NCI-H460 (cell line): ENCODE measurements at places on chromosomes 7 and 10.

- DNase-seq, result no peak
These were observed 71.1 kb upstream of the ADGRA1 start for GRCh38 chr10:133016493-133017202.

DNA sequence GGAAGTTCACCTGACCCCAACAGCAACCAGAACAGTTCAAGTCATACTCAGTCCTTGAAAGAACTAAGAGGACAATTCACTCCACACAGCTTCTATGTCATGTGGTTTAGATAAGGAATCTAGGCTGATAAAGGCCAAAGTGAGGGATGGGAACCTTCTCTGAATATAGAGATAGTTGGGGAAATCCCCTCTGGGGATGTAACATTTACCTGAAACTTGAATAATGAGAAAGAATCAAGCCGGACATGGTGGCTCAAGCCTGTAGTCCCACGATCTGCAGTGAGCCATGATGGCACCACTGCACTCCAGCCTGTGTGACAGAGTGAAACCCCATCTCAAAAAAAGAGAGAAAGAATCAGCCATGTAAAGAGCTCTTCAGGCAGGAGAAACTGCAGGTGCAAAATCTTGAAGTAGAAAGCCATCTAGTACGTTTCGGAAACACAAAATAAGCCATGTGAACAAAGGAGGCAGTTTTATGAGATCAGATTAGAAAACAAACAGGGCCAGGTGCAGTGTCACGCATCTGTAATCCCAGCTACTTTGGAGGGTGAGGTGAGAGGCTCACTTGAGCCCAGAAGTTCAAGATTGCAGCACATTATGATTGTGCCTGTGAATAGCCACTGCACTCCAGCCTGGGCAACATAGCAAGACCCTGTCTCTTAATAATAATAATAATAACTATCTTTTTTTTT, 4.5 kb upstream of the DNMBP start:
- DNase-seq, result no peak

DNA sequence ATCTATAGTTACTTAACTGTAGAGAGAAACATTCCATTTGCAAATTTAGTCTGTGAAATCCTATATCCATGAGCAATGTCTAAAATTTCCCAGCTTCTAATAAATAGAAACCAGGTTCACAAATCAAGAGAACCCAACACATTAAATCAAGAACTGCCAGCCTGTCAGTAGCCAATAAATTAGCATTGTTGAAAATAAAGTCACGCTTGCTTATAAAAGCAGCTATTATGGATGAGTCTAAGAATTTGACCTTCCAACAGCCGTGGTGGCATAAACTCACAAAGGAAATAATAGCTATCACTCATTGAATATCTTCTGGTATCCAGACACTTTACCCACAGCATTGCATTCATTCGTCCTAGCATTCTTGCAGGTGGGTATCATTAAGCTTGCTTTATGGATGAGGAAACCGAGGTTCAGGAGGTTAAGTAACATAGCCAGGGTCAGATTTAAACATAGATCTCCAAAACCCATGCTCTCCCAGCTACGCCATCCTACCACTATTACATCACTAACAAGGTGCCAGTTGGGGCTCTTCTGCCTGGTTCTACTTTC, 260.1 kb upstream of the YAE1 start:
- no peak for DNase-seq

GRCh38 chr10:76922666-76923065, 714.9 kb downstream of the KCNMA1 start:
- DNase-seq, result no peak

DNA sequence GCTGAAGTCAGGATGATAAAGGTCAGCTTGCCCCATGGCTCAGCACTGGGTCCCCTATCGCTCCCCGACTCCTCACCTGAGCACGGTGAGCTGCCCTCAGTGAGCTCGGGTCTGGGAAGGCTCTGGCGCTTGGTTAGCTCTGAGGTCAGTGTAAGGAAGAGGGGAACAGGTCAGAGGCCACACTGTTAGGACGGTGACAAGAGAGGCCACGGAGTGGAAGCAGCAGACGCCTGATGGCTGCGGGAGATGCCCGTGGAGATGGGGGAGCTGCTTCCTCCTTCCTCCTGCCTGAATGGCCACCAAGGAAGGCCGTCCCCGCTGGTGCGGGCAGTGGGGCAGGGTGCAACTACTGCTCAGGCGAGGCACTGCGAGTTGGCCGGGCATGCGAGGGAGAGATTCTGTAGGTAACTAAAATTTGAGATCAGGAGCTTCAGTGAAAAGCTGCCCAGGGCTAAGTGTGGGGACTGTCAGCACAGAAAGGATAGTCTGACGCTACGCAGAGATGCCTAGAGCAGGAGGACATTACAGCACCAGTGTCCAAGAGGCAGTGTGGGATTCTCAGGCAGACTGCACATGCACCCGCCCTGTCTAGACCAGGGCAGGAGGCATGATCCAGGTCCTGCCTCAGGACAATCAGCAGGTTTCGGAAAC, 231.3 kb upstream of the GRB10 start:
- DNase-seq, result no peak

DNA sequence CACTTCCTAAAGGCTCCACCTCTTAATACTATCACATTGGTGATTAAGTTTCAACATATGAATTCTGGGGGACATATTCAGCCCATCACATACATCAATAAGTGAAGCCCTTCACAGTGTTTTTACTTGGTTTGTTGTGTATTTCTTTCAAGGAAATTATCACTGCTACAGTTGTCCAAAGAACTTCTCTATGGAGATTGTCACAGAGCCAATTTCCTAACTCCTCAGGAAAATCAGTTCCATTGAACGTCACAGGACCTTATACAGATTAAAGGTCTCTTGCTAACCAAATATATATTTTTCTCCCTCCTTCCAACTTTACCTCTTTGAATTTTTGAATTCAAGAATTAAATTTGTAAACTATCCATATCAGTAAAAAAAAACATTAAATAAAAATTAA, 114.3 kb downstream of the LRRN3 start:
- DNase-seq, result no peak

DNA sequence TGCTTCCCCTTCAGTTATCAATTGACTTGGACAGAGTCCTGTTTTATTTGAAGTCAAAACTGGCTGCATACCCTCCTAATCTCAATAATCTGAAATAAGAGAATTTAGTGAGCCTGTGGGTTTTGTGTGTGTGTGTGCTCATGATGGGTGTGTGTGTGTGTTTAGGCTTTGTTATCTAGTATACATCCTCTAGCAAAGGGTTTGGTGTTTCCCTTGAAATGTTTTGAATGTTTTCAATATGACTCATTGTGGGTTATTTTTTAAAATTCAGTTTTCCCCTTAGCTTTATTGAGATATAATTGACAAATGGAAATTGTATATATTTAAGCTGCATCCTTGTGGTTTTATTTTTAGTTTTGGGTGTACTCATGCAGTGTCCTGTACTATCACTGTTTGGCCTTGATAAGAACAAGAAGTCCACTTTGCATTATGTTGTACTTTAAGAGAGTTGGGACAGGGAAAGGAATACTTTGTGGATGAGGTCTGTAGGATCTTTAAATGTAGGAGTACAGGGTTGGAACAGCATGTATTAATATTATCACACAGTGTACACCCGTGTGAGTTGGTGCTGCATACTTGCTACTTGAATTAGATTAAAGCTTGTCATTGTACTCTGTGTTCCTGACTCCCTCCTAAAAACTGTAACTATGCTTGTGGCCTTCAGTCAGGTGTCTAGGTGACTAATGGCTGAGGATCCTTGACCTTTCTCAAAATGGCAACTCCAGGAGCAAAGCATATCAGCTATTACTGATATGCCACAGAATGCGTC, 58.3 kb downstream of the VCL start:
- DNase-seq, result no peak

- no peak for DNase-seq
These were observed 178.6 kb downstream of the POLR1F start for GRCh38 chr7:19530261-19530660.

GRCh38 chr10:103627111-103627892, 133.8 kb downstream of the NEURL1 start:
- DNase-seq, result no peak

DNA sequence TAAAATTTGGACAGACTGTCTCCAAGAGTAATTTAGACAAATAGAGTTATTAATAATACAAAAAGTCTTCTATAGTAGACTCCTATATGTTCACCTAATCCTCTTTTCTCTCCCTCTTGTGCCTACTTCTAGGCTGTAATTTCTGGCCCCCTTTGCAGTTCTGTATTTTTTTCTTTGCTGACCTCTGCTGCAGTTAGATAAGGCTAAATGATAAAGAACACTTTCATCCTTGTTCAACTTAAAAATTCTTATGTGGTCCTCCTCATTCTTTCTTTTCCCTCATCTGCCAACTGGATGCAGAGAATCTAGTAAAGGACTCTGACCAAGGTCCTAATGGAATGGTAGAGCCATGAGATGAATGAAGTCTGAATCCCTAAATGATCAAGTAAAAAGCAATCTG, 20.1 kb downstream of the GLCCI1 start:
- DNase-seq, result no peak

DNA sequence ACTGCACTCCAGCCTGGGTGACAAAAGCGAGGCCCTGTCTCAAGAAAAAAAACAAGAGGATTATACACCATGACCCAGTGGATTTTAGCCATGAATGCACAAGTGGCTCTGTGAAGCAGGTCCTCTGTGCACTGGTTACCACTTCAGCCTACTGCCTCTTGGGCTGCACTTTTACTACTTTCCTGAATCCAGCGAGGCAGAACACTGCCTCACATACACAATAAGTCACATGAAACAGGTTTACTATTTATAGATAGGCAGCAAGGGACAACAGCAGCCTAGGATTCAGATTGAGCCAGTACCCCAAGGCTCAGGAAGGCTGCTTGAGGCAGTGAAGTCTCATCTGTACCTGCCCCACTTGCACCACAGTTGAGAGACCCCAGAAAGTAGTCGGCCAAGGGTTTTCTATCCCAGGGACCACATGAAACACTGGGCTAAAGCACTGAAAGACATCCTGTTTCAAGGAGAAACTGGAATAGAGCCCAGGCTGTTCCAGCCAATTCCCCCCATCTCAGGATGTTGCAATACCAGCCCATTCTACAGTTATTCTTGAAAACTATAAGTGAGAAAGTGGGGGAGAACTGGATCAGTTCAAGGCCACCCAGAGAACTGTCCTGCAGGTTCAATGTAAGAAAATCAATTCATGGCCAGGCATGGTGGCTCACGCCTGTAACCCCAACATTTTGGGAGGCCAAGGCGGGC, 10.3 kb upstream of the OGDH start:
- no peak for DNase-seq

DNA sequence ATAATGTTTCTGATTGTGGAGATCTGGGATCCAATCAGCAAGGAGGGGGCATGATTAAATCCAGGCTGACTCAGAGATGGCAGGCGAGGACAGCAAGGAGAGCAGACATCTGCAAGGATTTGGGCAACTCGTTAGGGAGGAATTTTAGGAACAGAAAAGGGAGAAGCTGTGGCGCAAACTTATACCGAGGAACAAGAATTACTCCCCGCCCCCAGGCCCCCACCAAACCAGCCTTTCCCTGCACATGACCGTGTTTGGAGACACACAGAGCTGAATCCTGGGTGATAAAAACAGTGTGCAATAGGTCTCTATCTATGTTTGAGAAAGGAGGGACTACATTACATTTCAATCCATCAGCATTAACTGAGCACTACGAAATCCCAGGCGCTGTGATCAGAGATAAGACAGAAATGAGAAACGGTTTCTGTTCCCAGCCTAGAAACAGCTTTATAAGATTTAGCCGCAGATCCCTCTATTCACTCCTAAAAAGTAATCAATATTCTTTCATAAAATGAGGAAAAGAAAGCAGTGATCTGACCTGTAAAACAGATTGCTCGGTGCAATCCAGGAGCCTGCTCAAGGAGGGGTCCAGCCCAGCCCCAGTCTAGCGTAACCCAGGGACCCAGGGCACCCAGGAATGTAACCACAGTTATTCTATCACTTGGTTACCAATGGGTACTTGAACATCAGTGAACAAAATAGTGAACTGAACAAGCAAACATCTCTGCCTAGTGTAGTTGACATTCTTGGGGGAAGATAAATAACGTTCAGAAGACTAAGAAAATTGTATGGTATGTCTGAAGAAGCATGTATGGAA, 37.2 kb upstream of the RAPGEF5 start:
- DNase-seq, result no peak

DNA sequence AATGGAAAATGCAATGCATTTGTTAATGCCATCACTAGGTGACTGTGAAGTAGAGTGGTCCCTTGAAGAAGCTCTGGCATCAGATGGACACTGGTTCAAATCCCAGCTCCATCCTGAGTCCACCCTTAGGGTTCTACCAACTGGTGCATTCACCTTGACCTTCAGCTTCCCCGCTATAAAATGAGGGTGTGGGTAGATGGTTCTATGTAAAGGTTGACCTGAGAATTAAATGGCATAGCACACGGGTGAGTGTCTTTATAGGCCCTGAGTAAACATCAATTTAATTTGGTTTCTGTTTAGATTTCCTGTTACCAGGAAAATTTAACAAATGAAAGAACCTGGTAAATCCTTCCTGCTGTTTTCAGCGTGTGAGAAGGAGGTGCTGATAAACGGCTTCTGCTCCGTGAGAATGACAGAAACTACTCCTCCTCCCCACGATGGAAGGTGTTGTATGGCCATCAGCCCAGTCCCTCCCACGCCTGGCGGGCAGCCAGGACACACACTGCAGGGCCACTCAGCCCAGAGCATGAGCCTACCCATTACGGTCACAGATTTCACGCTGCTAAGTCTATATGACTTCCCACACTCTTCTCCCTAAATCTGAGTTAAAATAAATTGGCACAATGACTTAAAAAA, 210.1 kb downstream of the TNS3 start:
- peak; percentile 16 for DNase-seq

DNA sequence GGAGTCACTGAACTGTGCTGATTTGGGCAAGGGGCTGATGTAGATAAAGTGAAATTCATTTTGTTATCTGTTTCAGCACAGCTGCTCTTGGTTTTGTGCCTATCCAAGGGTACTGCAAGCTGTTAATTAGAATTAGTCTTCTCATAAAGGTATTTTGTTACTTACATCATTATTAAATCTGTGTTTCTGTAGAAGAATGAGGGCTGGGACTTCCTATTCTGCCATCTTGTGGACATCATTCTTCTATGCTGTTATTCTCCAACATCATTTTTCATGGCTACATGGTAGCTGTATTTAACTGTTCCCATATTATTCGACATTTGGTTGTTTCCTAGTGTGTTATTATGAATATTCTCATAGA, 76.2 kb upstream of the CCDC71L start:
- peak; percentile 26 for DNase-seq

DNA sequence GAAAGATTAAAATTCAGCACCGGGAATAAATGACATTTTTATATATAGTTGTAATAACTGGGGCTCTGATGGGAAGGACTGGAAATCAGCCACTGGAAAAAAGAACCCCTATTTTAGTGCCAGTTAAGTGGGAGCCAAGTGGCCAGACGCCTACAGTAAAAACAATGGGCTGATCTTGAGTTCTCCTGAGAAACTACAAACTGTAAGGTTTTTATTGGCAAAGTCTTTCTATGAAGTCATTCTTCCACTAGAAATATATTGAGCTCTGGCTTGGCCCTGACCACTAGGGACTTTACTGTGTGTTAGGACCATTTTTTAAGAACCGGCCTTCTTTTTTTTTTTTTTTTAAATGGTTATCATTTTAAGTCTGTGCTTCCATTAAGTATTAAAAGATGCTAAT, 79.6 kb downstream of the ZNF22 start:
- DNase-seq, result no peak

- no peak for DNase-seq
These were observed 115.0 kb downstream of the FAM107B start for GRCh38 chr10:14659626-14660196.

- no peak for DNase-seq
These were observed 185.4 kb downstream of the DNAJB6 start for GRCh38 chr7:157522189-157522588.

GRCh38 chr10:119655566-119656001, 4.4 kb downstream of the BAG3 start:
- DNase-seq, result peak; percentile 70
